Activated CD4-positive, alpha-beta T cell treated with anti-CD3 and anti-CD28 coated beads, Interleukin-2, amount 10 ng/mL, durations not matched to agents 7 days and 5 days (primary cell): ENCODE measurements at places on chromosomes 4 and X.

DNA sequence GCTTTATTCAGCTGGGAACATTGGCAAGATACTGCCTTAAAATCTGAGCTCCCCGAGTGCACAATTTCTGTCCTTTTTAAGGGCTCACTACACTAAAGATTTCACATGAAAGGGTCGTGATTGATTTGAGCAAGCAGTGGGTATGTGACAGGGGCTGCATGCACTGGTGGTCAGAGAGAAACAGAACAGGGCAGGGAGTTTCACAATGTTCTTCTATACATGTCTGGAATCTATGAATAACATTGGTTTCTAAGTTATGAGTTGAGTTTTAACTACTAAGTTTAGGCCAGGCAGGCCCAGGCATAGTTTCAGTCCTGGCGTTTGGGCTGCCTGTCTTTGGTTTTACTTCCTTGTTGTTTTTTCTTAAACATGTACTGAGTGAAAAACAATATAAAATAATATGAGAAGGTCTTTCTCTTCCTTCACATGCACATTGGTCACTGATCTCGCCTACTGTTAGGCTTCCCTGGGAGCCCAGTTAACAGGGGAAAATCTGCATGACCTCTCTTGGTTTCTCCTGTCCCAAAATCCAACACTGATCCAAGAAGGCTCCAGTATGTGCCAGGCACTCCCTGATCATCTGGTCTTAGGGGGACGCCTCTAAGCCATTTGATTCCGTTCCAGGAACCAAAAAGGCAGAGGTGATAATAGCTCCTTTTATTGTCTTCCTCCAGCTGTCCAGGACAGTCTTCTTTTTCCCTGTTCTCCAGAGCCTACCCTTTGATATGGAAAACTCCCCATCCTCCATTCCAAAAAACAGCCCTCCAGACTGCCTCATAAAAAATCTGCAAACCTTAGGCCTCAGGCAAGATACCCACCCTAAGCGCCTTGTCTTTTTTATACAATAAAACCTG, at the start of gene UGT2B17:
Gene UGT2B17 (minus strand): TSS at position 51 of the 854 bp plus-strand sequence. CDS start 7,838 bp downstream, outside the sequence.
- no peak for DNase-seq

DNA sequence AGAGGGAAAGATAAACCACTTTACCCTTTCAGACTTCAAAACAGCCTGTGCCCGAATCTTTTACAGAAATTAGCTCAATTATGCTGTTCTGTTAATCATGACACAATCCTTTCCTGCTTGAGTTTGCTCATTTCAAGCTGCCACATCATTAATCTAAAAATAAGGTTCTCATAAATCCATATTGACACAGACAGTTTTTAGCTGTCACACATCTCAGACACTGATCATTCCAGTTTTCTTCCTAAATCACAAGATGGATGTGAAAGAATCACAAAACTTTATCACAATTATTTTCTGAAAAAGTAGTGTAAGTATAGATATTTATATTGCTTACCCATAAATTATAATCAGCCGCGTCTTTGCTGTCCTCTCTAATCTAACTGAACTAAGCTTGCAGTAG, 27.9 kb upstream of the AMELX start:
- DNase-seq, result no peak

- no peak for DNase-seq
Measured at GRCh38 chr4:94577136-94577535, 125.4 kb downstream of the PDLIM5 start.

- no peak for DNase-seq
Measured at GRCh38 chr4:18479825-18480224, 458.3 kb upstream of the LCORL start.

DNA sequence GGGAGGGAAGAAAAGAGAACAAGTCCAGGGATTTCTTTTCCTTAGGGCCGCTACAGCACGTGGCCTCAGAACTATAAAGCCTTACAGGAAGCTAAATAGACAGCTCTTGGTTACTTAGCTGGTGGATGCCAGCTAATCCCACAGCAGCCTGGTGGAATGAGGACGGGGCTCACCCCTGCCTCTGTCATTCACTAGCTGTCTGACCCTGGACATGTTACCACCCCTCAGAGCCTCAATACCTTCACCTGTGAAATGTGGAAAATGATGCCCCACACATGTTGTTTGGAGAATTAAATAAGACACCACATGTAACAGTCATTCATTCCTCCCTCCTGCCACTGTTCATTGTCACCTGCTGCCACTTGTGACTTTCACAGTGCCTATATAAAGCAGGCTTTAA, 15.7 kb downstream of the CCKAR start:
- DNase-seq, result no peak

DNA sequence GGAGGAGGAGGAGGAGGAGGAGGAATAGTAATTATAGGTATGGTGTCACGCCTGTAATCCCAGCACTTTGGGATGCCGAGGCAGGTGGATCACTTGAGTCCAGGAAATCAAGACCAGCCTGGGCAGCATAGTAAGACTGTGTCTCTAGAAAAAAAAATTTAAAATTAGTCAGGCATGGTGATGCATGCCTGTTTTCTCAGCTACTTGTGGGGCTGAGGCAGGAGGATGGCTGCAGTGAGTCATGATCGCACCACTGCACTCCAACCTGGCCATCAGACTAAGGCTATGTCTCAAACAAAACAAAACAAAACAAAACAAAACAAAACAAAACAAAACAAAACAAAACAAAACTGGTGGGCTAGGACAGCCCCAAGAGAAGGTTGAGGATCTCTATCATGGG, 3.0 kb downstream of the STARD8 start:
- DNase-seq, result no peak

DNA sequence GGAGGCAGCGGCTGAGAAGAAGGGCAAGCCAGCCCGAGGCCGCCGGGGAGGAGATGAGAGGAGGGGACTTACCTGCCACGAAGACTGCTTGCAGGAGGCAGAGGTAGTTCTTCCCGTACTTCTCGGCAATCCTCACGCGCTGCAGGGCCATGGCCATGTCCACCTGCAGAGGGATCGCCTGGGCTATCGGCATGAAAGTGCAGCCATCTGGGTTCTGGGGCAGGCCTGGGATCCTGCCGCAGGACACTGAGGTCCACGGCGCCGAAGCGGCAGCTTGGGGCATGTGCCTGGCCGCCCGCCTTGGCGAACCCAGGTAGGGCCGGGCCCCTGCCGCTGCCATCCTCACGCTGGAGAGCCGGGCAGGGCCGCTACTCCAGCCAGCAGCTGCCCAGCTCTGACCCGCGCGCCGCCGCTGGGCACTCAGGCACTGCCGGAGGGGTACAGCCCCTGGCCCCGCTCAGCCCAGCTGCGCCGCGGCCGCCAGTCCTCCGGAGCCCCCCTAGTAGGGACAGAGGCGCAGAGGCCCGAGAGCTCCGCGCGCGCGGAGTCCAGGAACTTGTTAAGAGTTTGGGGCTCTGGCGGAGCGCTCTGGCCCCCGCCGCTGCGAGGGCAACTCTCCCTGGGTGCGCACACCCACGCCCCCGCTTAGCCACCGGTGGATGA, 16.0 kb downstream of the MCF2 start:
- no peak for DNase-seq

DNA sequence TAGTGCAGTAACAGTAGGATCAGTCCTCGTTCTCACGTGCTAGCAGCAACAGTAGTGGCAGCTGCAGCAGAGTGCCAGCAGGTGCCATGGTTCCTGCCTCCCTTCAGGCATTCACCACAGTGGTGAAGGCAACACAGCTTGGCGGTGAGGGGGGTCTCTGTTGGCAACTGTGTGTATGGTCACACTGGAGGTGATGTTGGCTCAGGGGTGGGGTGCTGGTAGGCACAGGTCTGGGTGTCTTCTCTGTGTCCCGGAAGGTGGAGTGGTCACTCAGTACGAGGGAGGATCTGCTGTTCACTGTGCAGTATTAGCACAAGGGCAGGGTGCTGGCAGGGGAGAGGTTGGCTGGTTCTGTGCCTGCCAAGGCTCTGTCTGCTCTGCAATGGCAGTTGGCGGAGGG, 671.8 kb downstream of the CCSER1 start:
- no peak for DNase-seq
